Fibroblast of the conjunctiva (primary cell): ENCODE measurements at places on chromosomes 11 and 22.

DNA sequence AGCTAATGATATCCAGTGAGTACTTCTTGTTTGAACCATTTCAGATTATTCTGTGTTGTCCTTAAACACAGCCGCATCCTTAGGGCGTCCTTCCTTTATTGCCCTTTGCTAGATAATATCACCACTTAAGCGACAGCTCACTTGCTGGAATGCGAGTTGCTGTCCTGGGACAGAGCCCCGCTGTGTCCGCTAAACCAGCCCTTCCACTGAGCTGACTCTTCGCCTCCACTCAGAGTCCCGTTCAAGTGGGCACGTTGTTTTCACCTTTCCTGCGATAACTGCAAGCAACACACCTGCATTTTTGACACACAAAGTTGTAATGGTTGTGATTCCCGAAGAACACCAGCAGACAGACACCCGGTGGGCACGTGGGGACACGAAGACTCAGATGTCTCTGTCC, 140.0 kb downstream of the TBC1D22A start:
- no peak for DNase-seq

DNA sequence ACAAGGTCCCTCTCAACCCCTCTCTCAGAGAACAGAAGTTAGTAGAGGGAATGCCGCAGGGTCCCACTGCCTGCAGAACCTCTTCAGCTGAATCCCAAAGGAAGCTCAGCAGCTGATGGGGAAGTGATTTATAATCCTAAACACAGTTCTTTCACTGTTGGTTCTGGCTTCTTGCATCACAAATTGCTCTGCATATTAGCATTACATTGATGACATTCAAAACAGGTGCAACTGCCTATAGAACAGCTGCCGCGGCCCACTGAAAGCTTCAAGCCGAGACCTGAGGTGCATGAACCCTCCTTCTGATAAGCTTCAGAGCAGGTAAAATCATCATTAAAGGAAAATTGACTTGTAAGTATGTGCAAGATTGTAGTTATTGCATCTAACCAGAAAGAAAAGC, 75.2 kb upstream of the KIRREL3 start:
- no peak for DNase-seq

DNA sequence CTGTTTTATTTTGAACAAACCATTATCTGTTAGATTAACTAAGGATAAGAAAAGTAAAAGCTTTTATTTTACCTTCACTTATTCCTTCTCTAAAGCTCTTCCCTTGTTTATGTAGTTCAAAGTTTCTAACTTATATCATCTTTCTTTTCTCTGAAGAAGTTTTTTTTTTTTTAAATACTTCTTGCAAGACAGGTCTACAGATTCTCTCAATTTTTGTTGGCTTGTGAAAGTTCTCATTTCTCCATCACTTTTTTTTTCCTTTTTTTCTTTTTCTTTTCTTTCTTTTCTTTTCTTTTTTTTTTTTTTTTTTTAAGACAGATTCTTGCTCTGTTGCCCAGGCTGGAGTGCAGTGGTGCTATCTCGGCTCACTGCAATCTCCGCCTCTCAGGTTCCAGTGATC, 4.7 kb upstream of the TREH start:
- no peak for DNase-seq

- DNase-seq, result no peak
Observed at GRCh38 chr11:10742460-10743208, 8.4 kb upstream of the CTR9 start.

- DNase-seq, result no peak
Observed at GRCh38 chr11:28690746-28691145, 582.6 kb downstream of the METTL15 start.
